Left renal cortex interstitium (tissue), 4 donors: ENCODE measurements at places on chromosomes 6 and 20. TPM values are rescaled to one million over a fixed set of nuclear protein-coding genes. Genes with fewer than 3 reads are reported as not detected.

The ULBP2 gene
- 0.41 TPM for polyA plus RNA-seq

The COL21A1 gene
- polyA plus RNA-seq = 152 TPM

The ECT2L gene
- polyA plus RNA-seq = 0.32 TPM

DNA sequence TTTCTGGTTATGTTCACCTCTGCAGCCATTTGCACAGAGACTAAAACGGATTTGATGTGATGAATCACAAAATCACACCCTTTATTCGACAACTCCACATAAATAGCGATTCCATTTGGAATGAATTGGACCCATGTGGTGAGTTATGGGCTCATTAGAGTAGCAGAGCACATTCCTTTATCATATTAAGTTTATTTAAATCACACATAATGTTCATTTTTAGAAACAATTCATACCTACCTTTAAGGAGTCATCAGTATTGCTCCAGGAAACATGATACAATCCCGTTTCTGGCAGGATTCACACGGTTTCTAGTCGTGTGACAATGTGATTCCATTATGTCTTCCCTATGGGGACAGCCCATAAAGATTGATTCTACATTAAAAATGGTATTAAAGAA lies 303.5 kb downstream of the CDH4 start:
- DNase-seq = no peak

DNA sequence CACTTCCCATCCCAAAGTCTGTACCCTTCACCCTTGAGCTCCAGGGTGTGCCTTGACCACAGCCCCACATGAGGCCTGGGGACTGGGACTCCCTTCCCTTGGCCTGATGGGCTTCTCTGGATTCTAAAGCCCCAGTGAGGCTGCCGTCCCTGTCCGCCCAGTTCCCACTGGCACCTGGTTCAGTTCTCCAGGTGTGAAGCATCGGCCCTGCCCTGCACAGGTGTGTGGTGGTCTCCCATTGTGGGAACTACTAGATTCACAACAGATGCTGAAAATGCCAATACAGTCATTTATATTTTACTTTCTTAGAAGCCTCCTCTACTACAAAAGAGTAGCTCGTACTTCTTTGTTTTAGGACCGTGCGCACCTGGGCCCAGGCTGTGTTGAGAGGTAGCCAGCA lies 72.8 kb downstream of the TTLL2 start:
- no peak for DNase-seq

DNA sequence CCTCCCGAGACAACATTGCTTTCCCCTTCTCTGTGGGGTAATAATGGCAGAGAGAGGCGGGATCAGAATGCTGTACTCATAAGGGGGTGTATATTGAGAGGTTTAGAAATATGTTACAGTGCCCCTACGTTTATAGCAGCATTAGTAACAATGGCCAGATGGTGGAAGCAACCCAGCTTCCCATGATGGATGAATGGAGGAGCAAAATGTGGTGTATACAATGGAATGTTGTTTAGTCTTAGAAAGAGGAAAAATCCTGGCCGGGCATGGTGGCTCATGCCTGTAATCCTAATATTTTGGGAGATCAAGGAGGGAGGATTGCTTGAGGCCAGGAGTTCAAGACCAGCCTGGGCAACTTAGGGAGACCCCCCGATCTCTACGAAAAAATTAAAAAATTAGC lies 12.9 kb downstream of the BANF2 start:
- no peak for DNase-seq

- no peak for DNase-seq
Measured at GRCh38 chr6:150291968-150292710, 76.7 kb upstream of the IYD start.
